Endothelial cell of coronary artery (primary cell): ENCODE measurements at places on chromosomes 11 and 22. TPM values are rescaled to one million over a fixed set of nuclear protein-coding genes. Genes with fewer than 3 reads are reported as not detected.

Gene SHANK2
- total RNA-seq = 1.3 TPM in 1 of 2 replicates, not detected in the other

Gene TBCEL
- total RNA-seq = 18.9 and 23.2 TPM in 2 replicates

Gene SLC1A2
- under 0.01 TPM in 1 of 2 replicates, not detected in the other for total RNA-seq

Gene SELENOO
- 26.4 and 29.7 TPM in 2 replicates for total RNA-seq

Gene TBX1
- total RNA-seq = 6.5 and 13.4 TPM in 2 replicates

Gene LIF
- 0.36 and 2.0 TPM in 2 replicates for total RNA-seq

Gene TNNT3
- total RNA-seq = not detected in 2 replicates

Gene RAB36
- total RNA-seq = 1.0 and 1.3 TPM in 2 replicates

Gene KCNJ5
- 0.09 TPM in 2 replicates for total RNA-seq

Gene KIRREL3
- total RNA-seq = not detected in 2 replicates

Gene SESN3
- 2.4 and 4.0 TPM in 2 replicates for total RNA-seq

Gene LRRC10B
- total RNA-seq = not detected in 2 replicates

Gene RPS13
- 1,145 and 1,394 TPM in 2 replicates for total RNA-seq

Gene GGT5
- 6.7 and 11.0 TPM in 2 replicates for total RNA-seq

Gene HPX
- total RNA-seq = 0.28 and 0.36 TPM in 2 replicates

Gene KCTD14
- total RNA-seq = 0.36 and 0.66 TPM in 2 replicates

Gene C22orf15
- 0.63 TPM in 1 of 2 replicates, not detected in the other for total RNA-seq

Gene CRYAB
- total RNA-seq = 0.18 and 5.7 TPM in 2 replicates

Gene POLD3
- total RNA-seq = 8.5 and 11.0 TPM in 2 replicates

Gene ACRV1
- under 0.01 TPM in 1 of 2 replicates, not detected in the other for total RNA-seq

Gene DBX1
- not detected in 2 replicates for total RNA-seq

Gene TMEM41B
- total RNA-seq = 32.8 and 50.1 TPM in 2 replicates

Gene PIH1D2
- total RNA-seq = 0.38 and 1.2 TPM in 2 replicates
